Esophagus squamous epithelium (tissue), 5 donors: ENCODE measurements at places on chromosomes 13 and 19.

DNA sequence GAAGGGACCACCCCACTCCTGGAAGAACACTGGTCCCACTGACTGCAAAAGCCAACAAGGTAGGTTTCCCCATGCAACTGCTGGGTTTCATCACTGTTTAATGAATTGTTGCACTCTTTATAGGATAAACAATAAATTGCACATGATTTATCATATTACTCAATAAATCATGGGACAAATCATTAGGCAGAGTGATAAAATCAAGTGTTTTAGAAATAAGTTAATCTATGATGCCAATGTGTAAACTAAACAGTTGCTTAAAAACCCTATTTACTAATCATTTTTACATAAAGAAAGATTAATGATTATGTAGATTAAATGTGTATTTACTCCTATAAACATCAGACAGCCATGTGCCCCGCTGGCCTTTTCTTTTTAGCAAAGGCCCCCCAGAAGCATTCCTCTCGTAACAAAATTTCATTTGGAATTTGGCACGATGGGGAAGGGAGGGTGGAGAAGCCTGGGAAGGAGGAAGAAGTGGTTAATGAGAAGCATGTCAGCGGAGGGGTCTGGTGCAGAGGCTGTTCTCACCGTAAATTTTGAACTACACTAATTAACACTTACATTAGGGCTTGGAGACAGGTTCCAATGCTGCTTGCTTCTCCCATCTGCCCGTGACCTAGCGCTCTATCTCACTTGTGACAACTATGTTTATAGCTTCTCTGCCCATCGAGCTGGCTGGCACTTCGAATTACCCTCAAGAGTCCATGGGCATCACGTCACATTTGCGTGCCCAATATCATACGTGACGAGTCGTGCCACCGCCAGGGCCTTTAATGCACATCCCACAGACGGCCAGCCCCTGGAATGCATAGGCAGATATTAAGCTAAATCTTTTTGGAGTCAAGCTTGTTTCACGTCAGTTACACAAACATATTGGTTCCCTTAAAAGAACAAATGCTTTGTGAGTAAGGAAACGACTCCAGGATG lies 357.7 kb upstream of the TSHZ3 start:
- DNase-seq, result no peak

- DNase-seq, result no peak
Measured at GRCh38 chr13:45879666-45880065, 28.1 kb upstream of the SIAH3 start.

GRCh38 chr13:79427883-79428282 lies 21.8 kb upstream of the RBM26 start:
- no peak for DNase-seq

DNA sequence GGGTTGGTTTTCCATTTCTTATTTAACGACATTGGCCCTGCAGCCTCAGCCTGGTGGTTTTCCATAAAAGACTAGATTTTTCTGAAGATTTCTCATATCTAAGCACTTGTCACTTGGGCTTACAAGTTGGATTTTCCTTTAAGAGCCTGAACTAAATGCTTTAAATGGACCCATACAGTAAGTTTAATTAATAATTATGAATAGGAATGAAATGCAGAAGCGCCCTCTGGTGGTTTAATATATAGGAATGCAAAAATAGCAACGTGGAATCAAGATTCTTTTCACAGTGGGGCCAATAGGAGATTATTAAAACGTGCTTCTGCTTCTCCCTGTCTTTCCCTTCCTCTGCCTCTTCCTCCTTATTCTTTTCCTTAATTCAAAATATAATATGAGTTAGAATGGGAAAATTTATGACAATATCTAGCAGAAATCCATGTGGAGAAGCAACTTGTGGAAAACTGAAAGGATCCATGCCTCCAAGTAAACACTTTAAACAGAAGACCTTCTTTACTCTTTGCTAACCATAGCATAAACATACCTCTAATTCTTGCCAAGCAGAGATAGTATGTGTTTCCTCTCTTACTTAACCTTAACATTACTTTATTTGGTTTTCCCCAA lies 324.0 kb downstream of the GPC5 start:
- DNase-seq, result no peak

DNA sequence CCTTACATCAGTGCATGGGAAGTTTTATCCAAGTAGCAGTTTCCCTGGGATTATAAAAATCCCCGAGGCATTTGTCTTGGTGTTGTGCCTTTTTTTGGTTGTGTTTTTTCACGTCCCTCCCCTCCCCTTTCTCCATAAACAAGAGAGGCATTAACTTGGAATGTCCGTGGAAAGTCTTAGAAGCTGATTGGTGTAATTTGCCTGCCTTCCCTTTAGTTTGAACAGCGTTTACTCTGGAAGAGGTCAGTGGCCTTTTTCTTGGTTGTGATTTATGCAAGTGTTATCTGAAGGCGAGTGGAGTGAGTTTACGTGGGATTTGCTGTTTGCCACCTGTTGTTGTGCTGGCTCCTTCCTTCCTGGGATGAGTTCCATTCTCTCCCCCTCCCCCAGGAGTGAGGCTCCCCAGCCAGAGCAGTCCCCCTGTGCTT lies 7.2 kb downstream of the ACTN4 start:
- no peak for DNase-seq

- DNase-seq, result no peak
Measured at GRCh38 chr13:23418776-23419683, 14.5 kb downstream of the SACS start.

GRCh38 chr13:105684216-105684615 lies 851.2 kb downstream of the EFNB2 start:
- DNase-seq, result no peak

DNA sequence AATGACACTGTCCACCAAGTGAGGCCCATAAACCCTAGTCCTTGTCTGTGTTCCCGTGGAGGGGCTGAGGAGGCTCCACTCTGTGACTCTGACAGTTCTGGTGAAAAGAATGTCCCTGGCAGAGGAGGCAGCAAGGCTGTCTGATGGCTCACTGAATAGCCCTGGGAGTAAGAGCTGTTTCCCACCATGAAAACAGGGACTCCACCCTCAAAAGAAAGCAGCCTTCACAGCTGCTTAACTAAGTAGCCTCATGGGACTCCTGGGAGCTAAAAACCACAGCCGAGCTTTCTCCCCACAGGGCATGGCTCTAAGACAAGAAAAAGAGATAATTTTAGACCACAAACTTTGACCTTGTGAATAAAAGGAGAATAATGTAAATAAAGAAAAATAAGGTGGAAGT lies 135.1 kb upstream of the FRY start:
- DNase-seq, result no peak

DNA sequence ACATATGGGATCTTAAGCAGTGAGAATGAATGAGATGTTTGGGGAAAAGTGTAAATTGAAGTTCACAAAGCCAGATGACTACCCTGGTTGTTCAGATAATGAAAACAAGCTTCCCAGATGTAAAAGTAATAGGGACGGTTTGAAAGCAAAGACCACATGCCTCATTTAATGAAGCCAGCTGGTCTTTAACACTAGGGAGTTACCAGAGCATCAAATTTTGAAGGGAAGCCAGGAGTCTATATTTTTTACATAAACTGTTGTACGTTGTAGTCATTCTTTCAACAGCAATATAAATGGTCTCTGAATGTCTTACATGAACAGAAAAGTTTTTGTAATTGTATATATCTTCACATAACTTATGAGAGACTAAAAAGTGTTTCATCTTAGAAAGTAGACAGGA lies 2604.5 kb upstream of the PCDH20 start:
- no peak for DNase-seq

- DNase-seq, result no peak
Measured at GRCh38 chr19:6528544-6529121, 2.2 kb upstream of the TNFSF9 start.

DNA sequence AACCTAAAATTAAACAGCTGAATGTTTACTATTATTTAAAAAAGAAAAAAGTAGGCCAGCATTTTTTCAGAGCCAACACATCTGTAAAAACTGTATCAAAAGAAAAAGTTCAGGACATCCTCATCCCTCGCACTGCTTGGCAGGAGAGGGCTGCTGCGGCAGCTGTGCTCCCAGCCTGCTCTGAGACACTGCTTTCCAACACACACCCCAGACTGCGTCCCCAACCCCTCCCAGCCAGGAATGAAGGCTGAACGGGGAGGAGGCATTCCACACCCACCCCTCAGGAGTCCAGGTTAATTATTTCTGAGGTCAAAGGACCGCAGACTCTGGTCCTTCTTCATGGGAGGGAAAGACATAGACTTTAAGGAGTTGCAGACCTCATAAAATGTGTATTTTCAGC lies 43.1 kb downstream of the COL4A1 start:
- DNase-seq, result no peak

- no peak for DNase-seq
Measured at GRCh38 chr13:111323950-111324651, 3.7 kb downstream of the TEX29 start.

DNA sequence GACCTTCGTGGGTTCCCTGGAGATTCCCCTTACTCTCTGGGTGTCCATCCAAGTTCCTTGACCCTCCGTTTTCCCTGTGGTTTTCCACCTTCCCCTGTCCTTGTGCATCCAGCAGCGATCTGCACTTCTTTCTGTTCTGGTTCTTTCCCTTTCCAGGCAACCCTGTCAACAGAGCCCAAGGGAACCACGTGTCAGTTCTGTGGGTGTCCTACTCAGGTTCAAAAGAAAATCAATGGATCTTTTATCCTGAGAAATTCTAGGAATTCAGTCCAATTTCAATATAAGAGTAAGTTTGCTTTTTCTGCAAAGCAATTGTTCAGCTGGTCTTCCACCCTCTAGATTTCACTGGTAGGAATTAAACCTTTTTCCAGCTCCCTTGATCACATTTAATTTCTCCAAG lies 1394.8 kb upstream of the SLC10A2 start:
- no peak for DNase-seq

- no peak for DNase-seq
Measured at GRCh38 chr19:28701491-28701890, 511.5 kb downstream of the UQCRFS1 start.

GRCh38 chr19:13840305-13841085 lies 36.4 kb upstream of the NANOS3 start:
- DNase-seq, result no peak
